ENCODE measurements at places on chromosomes 7 and 10.

- no peak for DNase-seq
Measured at GRCh38 chr7:101018271-101019167, 1.4 kb upstream of the MUC17 start.

- no peak for DNase-seq
Measured at GRCh38 chr7:136664537-136664936, 203.9 kb upstream of the CHRM2 start.

DNA sequence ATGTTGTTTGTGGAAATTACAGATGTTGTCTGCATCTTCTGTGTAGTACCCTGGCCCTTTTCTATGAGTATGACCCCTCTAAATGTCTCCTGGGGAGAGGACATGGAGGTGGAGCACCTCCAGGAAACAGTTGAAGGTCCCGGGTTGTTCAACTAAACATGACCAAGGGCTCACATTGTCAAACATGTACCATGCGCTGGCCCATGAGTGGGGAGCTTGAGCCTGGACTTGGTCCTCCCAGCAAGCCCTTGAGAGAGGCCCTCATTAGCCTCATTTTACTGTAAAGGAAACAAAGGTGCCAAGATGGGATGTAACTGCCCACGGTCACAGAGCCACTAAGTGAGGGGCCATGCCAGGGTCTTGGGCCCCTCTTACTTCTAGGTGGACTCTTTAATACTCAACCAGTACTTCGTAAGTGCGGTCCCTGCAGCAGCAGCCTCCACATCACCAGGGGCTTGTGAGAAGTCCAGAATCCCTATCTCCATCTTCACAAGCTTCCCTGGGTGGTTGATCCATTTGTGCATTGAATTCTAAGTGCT, 31.2 kb downstream of the C10orf71 start:
- no peak for DNase-seq

DNA sequence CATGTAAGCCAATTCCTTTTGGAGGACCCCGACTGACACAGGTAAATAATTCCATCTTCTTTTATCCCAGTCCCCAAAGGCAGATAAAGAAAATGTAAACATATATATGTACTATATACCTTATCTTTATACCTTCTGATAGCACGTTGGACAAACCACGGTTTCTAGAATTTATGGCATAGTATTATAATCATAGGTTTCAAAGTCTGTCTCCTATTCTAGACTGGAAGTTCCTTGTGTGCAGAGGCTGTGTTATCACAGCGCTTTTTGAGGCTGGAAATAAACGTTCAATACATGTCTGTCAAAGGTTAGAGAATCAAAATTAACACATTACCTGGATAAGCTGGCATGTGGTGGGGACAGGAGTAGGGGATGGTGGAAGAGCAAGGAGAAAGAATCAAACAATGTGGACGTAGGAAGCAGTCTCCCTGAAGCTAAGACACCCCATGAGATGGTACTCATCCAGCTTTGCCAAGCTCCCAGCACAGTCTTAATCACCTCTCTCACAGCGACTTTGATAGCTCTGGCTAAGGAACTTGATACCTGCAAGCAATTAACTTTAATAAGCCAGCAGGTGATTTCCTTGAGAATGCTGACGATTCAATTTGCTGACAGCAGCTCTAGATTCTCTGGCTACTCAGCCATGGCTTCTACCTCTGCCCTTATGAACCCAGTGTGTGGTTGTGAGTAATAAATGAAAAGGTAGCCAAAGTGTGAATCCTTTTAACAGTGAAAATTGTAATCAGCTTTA, 208.4 kb upstream of the LRRTM3 start:
- no peak for DNase-seq

DNA sequence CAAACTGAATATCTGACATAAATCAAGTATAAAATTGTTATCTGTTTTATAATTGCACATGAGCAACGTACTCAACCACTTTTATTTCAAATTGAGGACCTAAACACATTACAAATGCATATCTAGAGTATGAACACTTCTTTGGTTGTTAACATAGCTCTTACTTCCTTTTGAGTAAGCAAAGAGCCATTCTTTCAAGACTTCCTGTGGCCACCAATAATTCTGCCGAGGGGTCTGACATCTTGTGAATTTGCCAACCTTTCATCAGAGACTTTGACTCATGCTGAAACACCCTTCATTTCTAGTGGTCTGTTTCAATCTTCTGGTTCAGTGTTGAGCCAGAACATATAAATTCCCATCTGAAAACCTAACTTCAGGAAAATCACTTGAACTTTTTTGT, 59.4 kb downstream of the CDK14 start:
- no peak for DNase-seq

DNA sequence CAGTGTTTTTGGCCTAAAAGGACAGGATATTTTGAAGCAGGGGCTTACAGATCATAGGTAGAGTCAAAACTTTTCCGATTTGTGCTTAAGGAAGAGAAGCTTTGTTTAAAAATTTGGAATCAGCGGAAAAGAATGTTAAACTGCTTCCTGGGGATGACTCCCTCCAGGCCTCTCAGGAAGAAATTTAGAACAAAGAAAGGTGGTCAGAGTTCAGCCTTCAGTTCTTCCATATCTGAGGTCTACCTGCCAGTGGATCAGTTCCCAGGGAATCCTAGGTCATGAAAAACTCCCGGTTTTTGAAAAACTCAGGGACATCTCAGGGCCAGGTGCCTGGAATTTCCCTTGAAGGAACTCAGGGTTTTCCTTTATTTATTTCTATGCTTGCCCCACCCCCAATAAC, 100.3 kb downstream of the MCU start:
- DNase-seq, result no peak

DNA sequence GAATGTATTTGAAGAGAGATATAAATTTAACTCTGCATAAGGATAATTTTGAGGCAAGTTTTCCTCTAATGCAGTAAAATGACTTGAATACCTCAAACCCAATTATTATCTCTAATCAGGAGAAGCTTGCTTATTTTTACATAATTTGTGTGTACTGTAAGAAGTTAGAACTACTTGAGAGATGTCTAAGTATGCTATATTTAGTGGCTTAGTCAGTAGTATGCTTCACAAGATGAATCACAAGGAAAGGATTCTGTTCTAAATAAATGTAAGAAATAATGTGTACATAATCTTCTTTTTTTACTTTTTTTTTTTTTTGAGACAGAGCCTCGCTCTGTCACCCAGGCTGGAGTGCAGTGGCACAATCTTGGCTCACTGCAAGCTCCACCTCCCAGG, 13.7 kb downstream of the PHTF2 start:
- DNase-seq, result no peak

DNA sequence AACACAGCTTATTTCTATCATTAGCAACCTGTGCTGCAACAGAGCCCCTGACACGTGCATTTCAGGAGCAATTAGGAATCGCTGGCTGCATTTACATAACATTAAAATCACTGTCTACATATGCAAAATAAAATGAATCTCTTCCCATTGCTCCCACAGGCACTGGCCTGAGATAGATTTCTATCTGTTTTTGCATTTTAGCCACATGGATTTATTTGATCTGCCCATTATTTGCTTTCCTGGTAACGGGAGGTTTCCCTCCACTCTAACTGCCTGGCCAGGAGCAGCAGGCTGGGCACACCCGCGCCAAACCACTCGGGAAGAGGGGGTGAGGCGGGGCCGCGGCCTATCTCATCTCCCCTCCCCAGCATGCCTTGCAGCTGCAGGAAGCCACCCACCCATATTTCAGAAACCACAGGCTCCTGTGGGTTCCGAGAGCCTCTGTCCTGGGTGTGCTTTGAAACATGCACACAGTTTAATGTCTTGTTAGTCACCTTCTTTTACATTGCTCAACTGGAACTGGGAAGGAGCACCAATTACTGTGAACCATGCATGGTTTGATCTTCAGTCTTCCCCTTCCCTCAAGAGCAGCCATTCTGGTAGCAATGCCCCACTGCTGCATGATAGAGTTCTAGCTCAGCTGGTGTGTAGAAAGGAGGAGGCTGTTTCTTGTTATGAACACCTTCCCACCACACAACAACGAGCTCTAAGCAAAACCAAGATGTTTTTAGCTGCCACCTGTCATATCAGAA, 37.7 kb upstream of the IKZF1 start:
- no peak for DNase-seq

- DNase-seq, result peak; percentile 21
Measured at GRCh38 chr7:108448584-108449505, 7.4 kb downstream of the NRCAM start.

DNA sequence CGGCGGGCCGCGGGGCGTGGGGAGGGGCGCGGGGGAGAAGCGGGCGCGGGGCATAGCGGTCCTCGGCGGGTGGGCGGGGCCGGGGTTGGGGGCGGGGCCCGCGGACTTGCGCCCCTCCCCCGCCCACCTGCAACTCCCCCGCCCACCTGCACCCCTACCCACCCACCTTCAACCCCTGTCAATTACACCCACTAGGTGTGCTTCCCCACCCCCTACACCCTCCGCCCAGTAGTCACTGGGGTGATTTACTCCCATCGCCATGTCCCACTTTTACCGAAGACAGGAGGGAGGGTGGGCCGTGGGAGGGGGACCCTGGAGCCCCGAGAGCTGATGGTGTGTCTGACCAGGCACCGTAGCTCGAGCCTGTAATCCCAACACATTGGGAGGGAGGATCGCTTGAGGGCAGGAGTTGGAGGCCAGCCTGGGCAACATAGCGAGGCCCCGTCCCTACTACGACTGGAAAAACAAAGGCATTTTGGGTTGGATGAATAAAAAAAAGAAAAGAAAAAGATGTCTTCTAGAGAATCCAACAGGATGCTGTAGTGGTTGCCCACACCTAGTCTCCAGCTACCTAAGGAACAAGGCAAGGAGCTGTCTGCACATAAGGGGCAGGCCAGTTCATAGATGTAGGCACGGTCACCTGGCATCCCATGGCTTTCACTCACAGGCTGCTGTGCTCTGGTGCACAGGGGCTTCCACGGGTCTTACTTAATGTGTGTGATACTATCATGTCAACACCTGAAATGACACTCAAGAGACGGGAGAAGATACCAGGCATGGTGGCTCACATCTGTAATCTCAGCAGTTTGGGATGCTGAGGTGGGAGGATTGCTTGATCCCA, 761 bp downstream of the KCTD7 start:
- no peak for DNase-seq

DNA sequence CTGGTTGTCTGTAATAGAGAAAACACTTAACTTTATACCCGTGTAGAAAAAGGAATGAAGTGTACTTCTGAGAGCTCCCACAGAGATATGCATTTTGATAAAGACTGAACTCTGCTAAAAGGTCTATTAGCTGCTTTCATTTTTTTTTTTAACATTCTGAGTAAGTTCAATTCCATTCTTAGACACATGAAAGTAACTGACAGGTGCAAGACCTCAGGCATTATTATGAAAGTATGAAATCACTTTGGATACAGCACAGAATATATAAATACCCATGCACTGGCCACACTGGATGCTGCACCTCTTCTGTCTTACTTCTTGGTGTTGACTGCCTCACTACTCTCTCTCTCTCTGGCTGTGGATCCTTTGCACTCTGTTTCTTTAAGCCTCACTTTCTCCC, 46.2 kb downstream of the VWDE start:
- no peak for DNase-seq

- no peak for DNase-seq
Measured at GRCh38 chr10:131830446-131831130, 70.2 kb upstream of the PPP2R2D start.

GRCh38 chr10:123788981-123789380, 102.6 kb downstream of the CPXM2 start:
- DNase-seq, result no peak

DNA sequence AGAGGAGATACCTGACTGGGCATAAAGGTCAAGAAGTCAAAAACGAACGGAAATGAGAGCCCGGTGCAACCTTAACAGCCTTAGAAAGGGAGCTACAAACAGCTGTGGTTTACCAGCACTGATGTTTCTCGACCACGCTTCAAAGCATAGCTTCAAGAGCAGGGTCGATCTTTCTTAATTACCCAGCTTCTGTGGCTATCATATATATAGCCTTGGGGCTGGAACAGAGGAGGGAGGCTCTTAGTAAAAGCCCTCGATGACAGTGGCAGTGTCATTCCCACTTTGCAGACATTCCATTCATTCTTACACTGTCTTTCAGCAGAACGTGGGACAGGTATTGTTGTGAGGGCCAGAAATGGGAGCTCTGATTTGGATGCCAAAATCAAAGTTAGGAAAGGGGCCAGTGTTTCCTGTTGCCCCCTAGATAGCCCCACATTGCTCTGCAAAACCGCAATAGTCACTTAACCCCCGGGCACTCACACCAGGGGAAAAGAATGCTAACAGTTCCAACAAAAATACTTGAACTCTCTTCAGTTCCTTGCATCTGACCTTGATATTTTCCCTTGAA, 141.5 kb downstream of the MTPAP start:
- no peak for DNase-seq

DNA sequence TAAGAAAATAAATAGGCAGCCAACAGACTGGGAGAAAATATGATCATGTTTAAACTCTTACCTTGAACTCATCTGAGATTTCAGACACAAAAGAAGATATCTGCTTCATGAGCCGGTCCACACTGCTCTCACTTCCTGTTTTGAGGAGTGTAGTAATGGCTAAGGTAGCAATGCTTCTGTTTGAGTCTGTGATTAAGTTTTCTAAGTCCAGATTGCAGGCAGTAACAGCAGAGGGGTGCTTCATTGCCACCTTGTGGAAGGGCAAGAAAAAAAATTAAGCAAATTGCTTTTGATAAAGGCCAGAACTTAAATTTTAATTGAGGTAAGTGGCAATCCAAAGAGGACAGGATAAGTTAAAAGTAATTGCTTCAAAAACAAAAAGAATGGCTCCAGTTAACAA, 69.1 kb downstream of the MEST start:
- DNase-seq, result no peak

GRCh38 chr7:113796557-113796956, 122.3 kb downstream of the PPP1R3A start:
- DNase-seq, result no peak

GRCh38 chr10:91797048-91797690, 1.1 kb upstream of the TNKS2 start:
- no peak for DNase-seq

- no peak for DNase-seq
Measured at GRCh38 chr7:55134786-55135185, 116.0 kb downstream of the EGFR start.

- DNase-seq, result no peak
Measured at GRCh38 chr7:79268730-79269129, 184.7 kb downstream of the MAGI2 start.

GRCh38 chr10:44261296-44261695, 123.6 kb downstream of the CXCL12 start:
- no peak for DNase-seq

GRCh38 chr7:122710916-122711315, 8.2 kb upstream of the RNF148 start:
- DNase-seq, result no peak

GRCh38 chr7:32533276-32534029, 38.2 kb downstream of the AVL9 start:
- DNase-seq, result no peak

- DNase-seq, result no peak
Measured at GRCh38 chr10:110972231-110973134, 53.1 kb downstream of the SHOC2 start.

GRCh38 chr10:112209684-112210131, 26.1 kb upstream of the GPAM start:
- peak; percentile 28 for DNase-seq

All from amygdala (tissue), 56 donors.